ENCODE measurements at places on chromosomes 5 and 9.

DNA sequence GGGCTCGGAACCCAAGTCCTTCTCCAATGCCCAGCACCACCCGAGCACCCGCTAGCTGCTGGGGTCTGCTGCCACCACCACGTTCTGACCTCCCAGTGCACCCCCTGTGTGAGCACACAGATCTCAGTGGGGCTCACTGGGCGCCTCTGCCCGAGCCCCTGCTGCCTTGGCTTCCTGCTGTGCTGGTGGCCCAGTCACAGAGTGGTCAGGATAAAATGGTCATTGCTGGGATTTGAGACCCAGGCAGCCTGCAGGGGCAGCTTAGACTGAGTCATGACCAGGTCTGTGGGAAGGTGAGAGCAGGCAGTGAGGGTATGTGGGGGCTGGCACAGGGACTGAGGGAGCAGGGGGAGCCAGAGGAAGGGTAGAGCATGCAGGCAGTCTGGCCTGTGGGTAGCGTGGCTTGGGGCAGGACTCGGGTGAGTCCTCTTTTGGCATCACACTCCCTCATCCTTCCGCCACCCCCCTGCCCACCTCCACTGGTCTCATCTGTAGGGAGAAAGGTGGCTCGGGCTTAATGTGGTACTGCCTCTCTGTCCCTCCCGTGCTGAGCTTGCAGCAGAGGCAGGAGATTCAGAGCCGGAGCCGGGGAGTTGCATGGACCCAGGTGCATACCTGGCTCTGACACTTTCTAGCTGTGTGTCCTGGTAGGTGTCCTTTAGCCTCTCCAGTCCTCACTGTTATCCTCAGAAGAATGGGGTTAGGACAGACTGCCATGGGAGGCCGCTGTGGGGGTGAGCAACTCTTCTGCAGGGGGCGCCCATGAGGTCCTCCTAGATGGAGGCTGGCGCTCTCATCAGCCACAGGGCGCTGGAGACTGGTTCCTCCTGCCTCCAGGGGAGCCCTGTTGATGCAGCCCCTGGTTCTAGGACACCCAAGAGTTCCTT, 32.1 kb downstream of the USP20 start:
- peak; percentile 8 for DNase-seq

GRCh38 chr5:53151713-53152458, 42.3 kb upstream of the MOCS2 start:
- DNase-seq = no peak

- DNase-seq = no peak
Measured at GRCh38 chr9:19665146-19665863, 123.5 kb downstream of the SLC24A2 start.

DNA sequence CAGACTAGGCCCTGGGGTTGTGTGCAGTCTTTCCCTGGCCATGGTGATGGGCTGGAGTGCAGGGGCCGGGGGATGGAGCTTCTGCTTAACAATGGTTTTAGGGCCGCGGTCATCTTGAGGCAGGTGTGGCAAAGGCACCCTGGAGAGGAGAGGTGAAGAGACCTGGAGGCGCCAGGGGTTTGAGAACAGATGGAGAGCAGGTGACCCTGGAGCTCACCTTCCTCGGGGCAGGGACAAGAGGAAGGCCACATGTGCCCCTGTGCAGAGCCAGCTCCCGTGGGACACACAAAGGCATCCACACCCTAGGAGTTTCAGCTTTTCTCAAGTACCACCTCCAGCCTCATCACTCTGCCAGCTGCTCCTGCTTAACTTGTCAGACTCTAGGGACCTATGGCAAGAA, 46.4 kb upstream of the SH3GL2 start:
- no peak for DNase-seq

- peak; percentile 37 for DNase-seq
Measured at GRCh38 chr9:116149844-116150243, 3.7 kb upstream of the PAPPA start.

DNA sequence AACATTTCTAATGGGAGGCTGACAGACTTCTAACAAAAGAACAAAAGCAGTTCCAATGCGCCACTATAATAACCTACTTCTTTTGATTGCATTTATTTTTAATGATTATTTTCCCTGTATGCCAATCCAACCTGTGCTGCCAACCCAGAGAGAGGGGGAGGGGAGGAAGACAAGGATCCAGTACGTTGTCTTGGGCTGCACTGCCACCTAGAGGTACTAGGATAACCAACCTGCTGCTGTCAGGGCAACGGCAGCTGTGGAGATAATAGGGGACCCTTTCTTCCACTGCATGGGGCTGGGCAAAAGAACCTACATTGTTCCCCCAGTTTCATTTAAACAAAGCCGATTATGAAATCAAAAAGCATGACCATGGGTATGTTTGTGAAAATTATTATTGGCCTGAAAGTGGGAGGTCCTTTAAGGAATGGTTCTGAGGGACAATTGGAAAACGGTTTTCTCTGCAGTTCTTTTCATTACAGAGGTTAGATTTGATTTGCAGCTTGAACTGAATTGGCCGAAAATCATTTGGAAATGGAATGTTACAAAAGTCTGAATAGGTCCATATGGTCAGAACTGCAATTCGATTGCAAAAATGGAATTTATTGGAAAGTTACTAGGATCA, 101.3 kb downstream of the RASEF start:
- peak; percentile 68 for DNase-seq

- DNase-seq = no peak
Measured at GRCh38 chr9:12847561-12847960, 72.7 kb downstream of the LURAP1L start.

DNA sequence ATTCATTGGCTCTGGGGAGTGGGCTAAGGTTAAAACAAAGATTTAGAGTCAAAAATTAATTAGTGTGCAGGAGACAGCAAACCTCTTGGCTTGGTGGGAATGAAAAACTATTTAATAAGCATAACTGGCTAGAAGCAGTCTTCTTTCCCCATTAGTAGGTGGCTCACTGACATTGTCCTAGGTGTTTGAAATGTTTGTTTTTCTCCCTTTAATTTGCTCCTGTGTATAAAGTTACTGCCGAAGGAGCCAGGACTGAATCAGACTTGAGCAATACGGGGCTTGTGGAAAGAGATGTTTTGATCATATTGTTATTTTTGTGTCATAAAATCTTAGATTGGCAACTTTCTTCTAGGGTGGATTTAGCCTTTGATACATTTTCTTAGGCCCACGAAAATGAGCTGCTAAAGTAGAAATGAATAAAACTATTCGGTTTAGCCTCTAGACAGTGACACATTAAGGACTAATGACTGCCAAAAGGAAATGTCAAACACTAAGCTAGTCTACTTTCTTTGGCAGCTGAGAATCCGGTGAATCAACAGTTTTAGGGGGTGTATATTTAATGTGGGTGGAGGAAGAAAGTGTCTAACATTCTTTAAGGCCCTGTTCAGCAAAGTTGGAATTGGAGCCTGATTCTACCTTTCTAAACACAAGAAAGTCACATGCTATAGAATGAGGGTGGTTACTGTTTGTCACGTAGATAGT, 30.2 kb downstream of the LRRTM2 start:
- DNase-seq = no peak

GRCh38 chr5:171010086-171010485, 148.3 kb downstream of the RANBP17 start:
- no peak for DNase-seq

- DNase-seq = no peak
Measured at GRCh38 chr9:92242260-92243136, 51.0 kb downstream of the IARS1 start.

- no peak for DNase-seq
Measured at GRCh38 chr5:102341681-102342288, 45.7 kb upstream of the SLCO4C1 start.

- no peak for DNase-seq
Measured at GRCh38 chr9:68898781-68899439, 115.0 kb downstream of the PRKACG start.

- no peak for DNase-seq
Measured at GRCh38 chr9:93807166-93808074, 147.7 kb downstream of the BARX1 start.

- no peak for DNase-seq
Measured at GRCh38 chr9:77015327-77016048, 4.0 kb upstream of the FOXB2 start.

GRCh38 chr5:179699616-179700237, 960 bp downstream of the CANX start:
- DNase-seq = peak; percentile 38

DNA sequence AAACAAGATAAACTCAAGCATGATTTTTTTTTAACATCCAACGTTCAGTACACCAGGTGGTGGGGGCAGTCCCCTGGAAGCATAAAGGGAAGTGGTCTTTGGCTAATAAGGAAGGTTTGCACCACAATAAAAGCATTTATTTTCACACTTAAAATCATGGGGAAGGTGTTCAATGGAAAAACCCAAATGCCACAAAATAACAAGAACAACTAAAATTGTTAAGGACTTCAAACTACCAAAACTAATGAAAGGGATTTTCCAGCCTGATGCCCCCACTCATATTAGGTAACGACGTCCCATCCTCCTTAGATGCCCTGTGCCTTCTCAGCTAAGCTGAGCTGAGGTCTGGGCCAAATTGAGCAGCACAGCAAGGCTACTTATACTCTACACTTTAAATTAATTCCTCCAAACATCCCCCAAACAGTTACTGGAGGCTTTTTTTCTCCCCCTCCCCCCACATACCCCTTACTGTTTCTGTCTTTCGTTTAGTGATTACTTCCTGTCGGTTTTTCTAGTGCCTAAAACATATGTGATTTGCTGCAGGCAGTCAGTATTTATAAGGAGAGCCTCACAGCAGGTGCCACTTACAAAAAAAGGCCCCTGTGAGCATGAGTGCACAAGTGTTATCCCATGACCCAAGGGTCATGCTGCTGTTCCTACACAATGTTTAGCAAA, 259.7 kb upstream of the ZNF608 start:
- peak; percentile 28 for DNase-seq

GRCh38 chr9:130563797-130564196, 15.6 kb upstream of the FUBP3 start:
- DNase-seq = no peak

DNA sequence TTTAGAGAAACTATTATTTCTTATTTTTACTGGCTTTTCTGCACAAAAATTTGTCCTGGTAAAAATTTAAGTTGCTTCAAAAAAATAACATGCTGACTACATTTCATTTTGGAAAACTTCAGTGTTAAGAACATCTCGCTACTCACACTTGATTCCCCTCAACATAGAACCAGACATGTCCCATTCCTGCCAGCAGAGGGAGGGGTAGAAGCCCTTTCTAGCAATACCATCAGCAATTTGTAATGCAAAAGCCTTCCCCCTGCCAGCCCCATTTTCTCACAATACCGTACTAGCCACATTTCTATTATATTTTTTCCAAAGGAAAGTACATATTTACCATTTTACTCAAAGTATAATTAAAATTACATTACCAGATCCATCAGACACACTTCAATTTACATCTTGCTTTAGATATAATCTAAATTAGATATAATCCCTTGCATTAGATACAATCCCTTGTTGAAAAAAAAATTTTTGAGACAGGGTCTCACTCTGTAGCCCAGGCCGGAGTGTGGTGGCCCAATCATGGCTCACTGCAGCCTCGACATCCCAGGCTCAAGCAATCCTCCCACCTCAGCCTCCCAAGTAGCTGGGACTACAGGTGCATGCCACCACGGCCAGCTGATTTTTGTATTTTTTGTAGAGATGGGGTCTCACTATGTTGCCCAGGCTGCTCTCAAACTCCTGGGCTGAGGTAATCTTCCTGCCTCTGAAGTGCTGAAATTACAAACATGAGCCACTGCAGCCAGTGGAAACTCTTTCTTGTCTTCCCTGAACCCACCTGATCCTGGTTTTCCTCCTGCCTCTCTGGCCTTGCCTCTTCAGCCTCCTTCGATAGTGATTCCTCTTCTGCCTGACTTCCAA, 39.6 kb upstream of the IDNK start:
- peak; percentile 45 for DNase-seq

GRCh38 chr5:1515311-1515920, 8.3 kb downstream of the LPCAT1 start:
- no peak for DNase-seq

- no peak for DNase-seq
Measured at GRCh38 chr5:38190111-38190510, 68.2 kb upstream of the EGFLAM start.

GRCh38 chr5:76689321-76690036, 26.4 kb upstream of the F2R start:
- no peak for DNase-seq

- peak; percentile 4 for DNase-seq
Measured at GRCh38 chr5:74579215-74579614, 61.3 kb downstream of the ENC1 start.

- DNase-seq = peak; percentile 67
Measured at GRCh38 chr5:131163276-131164119, 1.6 kb downstream of the HINT1 start.

DNA sequence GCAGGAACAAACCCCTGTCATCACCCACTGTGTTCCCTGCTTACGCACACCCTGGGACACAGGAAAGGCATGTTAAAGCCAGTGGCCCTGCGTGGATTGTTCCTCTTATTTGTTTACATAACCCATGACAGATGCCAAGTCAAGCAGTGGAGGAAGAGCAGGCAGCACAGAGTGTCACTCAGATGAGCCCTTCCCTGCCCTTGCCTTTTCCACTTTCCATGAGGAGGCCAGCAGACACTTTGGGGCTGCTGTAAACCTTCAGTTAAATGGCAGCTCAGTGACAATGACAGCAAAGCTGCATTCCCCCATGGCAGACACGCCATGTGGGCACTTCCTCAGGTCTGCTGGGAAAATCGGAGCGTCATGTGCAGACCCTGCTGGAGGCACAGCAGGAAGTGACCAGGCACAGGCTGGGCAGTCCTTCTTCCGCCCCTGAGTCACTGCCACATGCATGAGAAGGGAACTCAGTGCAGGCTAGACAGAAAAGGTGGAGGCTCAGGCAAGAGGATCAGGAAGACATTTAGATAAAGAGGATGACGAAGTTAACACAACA, 216.8 kb upstream of the PIK3R1 start:
- DNase-seq = peak; percentile 34

GRCh38 chr5:40134883-40135520, 544.7 kb upstream of the PTGER4 start:
- no peak for DNase-seq

DNA sequence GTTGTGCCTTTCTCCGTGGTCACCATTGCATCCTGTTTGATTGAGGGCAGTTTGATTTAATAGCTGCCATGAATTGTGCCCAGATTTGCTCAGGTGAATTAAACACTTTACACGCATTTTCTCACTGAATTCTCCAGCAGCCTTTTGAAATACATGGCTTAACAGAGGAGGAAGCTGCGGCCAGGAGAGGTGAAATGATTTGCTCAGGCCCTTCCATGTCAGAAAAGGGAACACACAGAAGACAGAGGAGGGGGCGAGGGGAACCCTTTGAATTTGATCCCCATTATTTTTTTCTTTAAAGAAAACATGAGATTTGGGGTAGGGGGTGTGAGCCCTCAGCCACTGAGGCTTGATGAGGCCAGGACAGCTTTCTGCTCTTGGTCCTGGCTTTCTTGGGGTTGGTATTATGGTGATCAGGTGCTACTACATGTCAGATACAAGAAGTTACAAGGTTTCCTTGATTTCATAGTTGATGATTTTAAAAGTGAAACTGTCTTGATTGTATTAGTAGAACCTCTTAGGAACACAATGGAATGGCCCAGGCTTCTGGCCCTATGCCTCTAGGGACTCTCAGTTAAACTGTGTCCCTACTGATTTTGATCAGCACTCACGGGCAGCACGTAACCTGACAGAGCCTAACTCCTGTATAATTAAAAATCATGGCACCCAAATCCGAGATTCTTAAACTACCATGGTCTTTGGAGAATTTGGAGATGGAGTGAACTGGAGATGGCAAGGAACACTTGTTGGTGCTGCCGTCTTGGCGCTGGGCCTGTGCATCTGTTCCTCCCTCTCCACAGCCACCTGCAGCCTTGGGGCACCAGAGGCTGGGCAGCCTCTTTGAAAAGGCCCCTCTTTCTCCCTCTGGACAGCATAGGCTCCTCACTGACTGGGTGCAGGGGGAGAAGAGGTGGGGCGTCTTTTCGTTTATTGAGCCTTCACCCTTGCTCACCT, 107.9 kb downstream of the TRIO start:
- DNase-seq = no peak
